ENCODE measurements at places on chromosomes 2 and 18.

- DNase-seq: no peak
These were observed 143.1 kb upstream of the TTC39C start for GRCh38 chr18:23871410-23871809.

GRCh38 chr2:190882411-190882766 lies 1.8 kb downstream of the GLS start:
- no peak for DNase-seq

DNA sequence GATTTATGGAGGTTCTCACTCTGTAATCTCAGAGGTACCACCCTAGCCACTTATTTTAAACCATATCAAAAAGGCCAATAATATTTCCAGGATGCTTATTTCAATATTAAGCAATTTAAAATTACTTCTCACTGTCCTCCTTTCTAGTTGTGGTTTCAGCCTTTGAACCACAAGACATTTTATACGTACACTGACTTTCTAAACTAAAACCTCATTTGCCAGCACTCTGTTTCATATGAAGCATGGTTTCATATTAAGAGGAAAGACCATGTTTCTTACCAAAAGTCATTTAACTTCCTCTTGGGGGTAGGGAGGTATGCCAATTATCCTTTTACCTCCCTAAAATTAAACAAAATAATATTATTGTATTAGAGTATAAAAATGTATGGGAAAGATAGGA lies 399.8 kb downstream of the CDH7 start:
- DNase-seq: no peak

GRCh38 chr2:178731300-178731699 lies 75.9 kb downstream of the TTN start:
- DNase-seq: no peak

GRCh38 chr2:164831887-164832286 lies 9.7 kb downstream of the COBLL1 start:
- DNase-seq: no peak

GRCh38 chr2:84965827-84966226 lies 5.1 kb upstream of the KCMF1 start:
- DNase-seq: no peak

- no peak for DNase-seq
These were observed 73.5 kb downstream of the VAPA start for GRCh38 chr18:9987345-9987744.

- DNase-seq: no peak
These were observed 6.9 kb downstream of the SCN7A start for GRCh38 chr2:166487171-166487570.

GRCh38 chr18:21548647-21549046 lies 51.9 kb downstream of the ESCO1 start:
- no peak for DNase-seq

DNA sequence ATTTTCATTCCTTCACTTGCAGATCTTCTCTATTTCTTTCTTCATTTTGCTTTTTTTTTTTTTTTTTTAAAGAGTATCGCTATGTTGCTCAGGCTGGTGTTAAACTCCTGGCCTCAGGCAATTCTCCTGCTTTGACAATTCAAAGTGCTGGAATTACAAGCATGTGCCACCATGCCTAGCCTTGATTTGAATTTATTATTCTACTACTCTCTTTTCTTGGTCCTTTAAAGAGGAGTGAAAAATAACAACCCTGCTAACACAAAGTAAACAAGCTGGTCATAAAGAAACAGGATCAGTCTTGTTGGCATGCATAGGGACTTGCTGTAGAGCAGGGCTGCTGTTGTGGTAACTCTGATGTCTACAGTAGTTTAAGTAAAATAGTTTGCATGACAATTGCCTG lies 1615.3 kb upstream of the ZEB2 start:
- DNase-seq: no peak

GRCh38 chr2:200380091-200380561 lies 73.6 kb downstream of the SPATS2L start:
- DNase-seq: no peak

- DNase-seq: peak; percentile 79
These were observed 564.4 kb downstream of the ZEB2 start for GRCh38 chr2:143955401-143956065.

DNA sequence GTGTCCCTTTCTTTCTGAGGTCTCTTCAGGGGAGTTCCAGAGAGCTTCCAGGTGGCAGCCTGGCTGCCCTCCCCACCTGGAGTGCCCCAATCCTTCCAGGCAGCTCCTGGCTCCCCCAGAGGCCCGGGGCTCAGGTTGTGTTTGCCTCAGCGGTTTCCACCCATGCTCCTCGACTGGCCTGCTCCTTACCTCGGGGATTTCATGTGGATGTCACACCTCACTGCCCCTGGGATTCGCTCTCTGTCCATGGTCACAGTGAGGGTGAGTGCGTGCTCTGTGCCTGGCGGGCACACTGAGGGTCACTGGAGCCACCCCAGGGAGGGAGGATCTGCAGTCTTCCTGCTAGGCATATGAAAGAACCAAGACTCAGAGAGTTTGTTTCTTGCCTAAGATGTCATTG lies 2.1 kb upstream of the TOGARAM2 start:
- no peak for DNase-seq

GRCh38 chr2:104254017-104254416 lies 599.9 kb upstream of the POU3F3 start:
- no peak for DNase-seq

- no peak for DNase-seq
These were observed 195.3 kb upstream of the CDH2 start for GRCh38 chr18:28372186-28372585.

DNA sequence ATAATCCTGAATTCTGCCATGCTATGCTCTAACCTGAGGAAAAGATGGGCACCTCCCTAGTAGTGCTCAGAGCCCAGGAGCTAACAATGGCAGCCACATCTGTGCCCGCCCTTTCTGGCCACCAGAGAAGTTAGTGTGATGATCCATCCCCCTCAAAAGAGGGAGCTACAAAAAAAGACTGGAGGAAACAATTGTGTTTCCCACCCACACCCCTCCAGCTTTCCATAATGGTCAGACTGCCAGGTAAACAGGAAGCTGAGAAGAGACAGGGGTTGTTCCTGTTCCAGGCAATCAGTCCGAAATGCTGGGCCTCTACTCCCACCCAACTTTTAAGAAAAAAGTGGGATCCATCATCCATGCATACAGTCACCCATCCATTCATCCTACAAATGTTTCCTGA lies 3.2 kb downstream of the TBC1D8 start:
- DNase-seq: no peak

GRCh38 chr2:98693477-98693876 lies 37.5 kb downstream of the MGAT4A start:
- DNase-seq: no peak

- DNase-seq: no peak
These were observed 71.5 kb downstream of the LTBP1 start for GRCh38 chr2:33018271-33018670.

GRCh38 chr2:6864923-6865345 lies 773 bp downstream of the CMPK2 start:
- no peak for DNase-seq

- DNase-seq: no peak
These were observed 34.0 kb upstream of the CTIF start for GRCh38 chr18:48504819-48505218.

GRCh38 chr2:120867290-120868241 lies 131.9 kb downstream of the GLI2 start:
- no peak for DNase-seq

DNA sequence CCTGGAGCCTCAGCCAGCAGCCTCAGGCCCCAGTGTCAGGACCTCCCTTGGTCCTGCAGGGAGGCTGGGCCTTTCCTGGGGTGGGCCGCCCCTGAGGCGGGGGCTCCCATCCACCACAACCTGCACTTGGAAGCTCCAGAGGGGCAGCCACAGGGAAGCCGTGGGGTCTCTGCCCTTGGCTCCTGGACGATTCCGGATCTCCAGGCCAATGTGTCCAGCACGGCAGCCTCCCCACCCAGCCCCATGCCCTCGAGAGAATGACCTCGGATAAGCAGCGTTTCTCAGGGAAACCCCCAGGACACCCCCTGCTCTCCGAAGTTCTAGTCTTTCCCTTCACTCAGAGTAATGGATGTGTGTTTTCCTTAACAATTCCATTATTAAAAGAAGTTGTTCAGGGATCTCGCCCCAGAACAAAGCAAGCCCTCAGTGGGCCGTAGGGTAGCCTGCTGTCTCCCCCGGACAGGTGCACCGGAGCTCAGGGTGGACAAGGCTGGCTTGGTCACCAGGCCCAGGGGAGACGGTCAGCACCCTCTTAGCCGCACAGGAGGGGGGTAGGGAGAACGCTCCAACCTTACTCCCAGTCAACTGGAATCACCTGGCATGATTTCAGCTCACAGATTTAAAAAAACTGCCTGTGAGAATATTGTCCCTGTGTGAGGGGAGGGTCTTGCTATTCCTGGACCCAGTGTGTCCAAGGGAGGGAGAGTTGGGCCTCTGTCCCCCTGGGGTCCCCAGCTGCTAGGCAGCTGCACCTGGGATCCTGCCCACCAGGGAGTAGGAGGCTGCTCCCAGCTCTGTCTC lies 72.2 kb upstream of the OTOS start:
- no peak for DNase-seq

- no peak for DNase-seq
These were observed 24.8 kb upstream of the STAT1 start for GRCh38 chr2:191038741-191039140.

- peak; percentile 14 for DNase-seq
These were observed 346.7 kb downstream of the RAD51AP2 start for GRCh38 chr2:17171446-17172049.

GRCh38 chr2:24682304-24682703 lies 110.9 kb downstream of the PTRHD1 start:
- DNase-seq: no peak

- no peak for DNase-seq
These were observed 656.6 kb downstream of the GALR1 start for GRCh38 chr18:77906103-77906892.

DNA sequence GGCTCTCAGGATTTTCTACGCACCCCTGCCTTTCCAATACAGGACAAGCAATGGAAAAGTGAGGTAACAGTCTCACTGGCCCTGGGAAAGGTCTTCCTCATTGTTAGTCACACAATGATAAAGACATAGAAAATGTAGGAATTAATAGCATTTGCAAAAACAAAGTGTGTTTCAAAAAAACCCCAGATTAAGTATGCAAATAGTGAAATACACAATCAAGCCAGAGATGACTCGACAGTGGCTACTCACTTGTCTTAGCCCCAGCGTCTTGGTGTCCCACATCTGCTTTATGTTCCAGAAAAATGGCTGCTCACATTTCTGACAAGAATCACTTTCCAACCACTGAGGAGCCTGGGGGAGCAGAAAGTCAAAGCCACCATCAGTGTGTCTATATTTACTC lies 47.0 kb upstream of the AP1S3 start:
- no peak for DNase-seq

GRCh38 chr18:36692921-36693332 lies 135.9 kb downstream of the TPGS2 start:
- DNase-seq: peak; percentile 30

GRCh38 chr2:136809998-136810397 lies 44.7 kb downstream of the THSD7B start:
- no peak for DNase-seq

DNA sequence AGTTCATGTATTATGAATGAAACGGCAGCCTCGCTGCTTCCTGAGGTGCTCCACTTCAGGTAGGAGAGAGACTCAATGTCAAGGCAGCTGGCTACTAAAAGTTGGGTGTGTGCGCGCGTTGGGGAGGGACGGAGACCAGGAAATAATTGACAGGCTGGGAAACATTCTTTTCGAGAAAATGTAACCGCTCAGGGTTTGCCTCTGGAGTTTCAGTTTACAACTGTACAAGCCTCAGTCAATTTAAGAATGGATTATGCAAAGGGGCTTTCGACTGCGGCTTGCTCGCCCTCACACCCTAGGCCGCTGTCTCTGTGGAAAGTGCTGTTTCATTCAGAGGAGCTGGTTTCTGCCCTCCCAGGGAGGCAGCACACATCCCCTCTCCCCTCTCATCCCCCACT lies 4.4 kb upstream of the SPRED2 start:
- no peak for DNase-seq

DNA sequence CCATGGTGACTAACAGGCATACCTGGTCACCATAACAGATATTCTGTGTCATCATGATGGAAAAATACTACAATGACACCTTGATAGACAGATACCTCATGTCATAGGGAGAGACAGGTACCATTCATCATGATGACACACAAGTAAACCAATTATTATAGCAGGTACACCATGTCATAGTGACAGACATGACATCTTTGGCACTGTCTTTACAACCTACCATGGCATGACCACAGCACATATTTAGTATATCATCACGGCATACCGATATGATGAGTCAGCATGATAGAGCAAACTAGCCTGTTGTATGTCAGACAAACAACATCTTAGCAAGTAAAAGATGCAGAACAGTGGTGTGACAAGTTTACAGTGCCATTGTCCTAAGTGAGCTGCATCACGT lies 101.3 kb upstream of the KLHL29 start:
- DNase-seq: no peak

GRCh38 chr18:37985126-37985525 lies 419.5 kb upstream of the CELF4 start:
- DNase-seq: no peak

GRCh38 chr2:132272713-132273112 lies 111.0 kb upstream of the ANKRD30BL start:
- no peak for DNase-seq

DNA sequence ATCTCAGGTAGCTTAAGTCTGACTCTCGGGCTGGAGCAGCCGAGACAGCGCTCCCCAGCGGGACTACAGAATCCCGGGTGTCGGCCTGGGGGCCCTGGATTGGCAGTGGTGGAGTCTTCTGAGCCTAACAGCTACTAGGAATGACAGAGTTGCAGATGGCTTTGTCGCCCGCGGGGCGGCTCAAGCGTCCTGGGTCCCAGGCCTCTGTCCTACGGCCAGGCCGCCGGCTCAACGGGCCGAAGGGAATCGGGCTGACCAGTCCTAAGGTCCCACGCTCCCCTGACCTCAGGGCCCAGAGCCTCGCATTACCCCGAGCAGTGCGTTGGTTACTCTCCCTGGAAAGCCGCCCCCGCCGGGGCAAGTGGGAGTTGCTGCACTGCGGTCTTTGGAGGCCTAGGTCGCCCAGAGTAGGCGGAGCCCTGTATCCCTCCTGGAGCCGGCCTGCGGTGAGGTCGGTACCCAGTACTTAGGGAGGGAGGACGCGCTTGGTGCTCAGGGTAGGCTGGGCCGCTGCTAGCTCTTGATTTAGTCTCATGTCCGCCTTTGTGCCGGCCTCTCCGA lies 8.8 kb downstream of the SIX2 start:
- DNase-seq: no peak

- DNase-seq: no peak
These were observed 51.8 kb upstream of the GPR75 start for GRCh38 chr2:53911434-53912189.

- DNase-seq: no peak
These were observed at the start of gene RNF152 for GRCh38 chr18:61892683-61893308. Gene RNF152, minus strand, starts transcription at chr18:61893007. Its CDS starts 76,544 bp downstream, at chr18:61816463.

GRCh38 chr2:179938026-179938425 lies 69.1 kb downstream of the CWC22 start:
- DNase-seq: no peak

DNA sequence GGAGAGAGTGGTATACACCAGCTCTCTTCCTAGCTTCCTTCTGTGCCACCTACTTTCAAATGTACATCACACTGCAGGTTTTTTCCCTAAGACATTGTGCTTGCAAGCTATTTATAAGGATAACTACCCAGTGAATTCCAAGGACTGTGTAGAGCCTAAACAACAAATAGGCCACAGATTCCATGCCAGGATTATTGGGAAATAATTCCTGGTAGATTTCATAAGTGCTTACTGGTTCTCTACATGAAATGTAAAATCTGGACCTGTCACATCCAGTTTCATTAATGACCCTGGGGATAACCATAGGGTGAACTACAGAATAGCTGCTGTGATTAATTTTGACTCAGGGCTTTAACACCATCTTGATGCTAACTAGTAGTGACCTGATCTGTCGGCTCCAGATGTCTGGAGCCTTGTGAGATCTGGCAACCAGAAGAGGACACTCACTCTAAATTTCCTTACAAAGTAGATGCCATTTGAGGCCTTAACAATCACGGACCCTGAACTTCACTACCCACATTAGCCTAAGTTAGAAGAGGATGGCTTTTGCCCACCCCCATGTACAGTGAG lies 34.3 kb upstream of the LGALSL start:
- DNase-seq: no peak

Measured in fibroblast of skin of left quadriceps (primary cell).